Breast epithelium (tissue), 4 donors: ENCODE measurements at places on chromosomes 6 and 20.

- no peak overlapping the region for H3K4me3 ChIP-seq
- DNase-seq: no peak
- H3K36me3 ChIP-seq: no peaks in the 10 kb centered on the region
- H3K27me3 ChIP-seq: no peaks in the 10 kb centered on the region
Observed at GRCh38 chr6:107409942-107410341, 49.4 kb downstream of the PDSS2 start.

DNA sequence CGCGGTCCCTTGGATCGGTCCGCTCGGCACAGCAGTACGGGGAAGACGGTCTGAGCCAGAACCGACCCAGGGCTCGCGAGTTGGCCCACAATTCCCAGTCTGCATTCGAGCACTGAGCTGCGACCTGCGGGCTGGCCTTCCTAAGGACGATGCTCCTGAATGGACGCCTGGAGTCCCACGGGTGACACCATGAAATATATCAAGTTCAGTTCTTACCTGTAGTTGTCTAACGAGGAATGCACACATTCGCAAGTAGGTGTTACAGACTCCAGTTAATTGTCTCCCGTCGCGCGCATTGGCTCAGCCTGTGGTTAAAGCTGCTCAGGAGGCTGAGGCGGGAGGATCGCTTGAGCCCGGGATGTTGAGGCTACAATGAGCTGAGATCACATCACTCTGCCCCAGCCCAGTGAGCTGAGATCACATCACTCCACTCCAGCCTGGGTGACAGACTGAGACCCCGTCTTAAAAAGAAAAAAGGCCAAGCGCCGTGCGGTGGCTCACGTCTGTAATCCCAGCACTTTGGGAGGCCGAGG lies 802 bp downstream of the PEX7 start:
- H3K4me1 ChIP-seq: peaks cover 4% of the 10 kb centered on the region
- H3K36me3 ChIP-seq: no peaks in the 10 kb centered on the region
- no peaks in the 10 kb centered on the region for H3K27me3 ChIP-seq
- peak overlapping the region; percentile 97 for H3K27ac ChIP-seq

GRCh38 chr6:11229655-11230046 lies 2.8 kb downstream of the NEDD9 start:
- no peak for DNase-seq
- no peaks in the 10 kb centered on the region for H3K27me3 ChIP-seq
- H3K36me3 ChIP-seq: no peaks in the 10 kb centered on the region

DNA sequence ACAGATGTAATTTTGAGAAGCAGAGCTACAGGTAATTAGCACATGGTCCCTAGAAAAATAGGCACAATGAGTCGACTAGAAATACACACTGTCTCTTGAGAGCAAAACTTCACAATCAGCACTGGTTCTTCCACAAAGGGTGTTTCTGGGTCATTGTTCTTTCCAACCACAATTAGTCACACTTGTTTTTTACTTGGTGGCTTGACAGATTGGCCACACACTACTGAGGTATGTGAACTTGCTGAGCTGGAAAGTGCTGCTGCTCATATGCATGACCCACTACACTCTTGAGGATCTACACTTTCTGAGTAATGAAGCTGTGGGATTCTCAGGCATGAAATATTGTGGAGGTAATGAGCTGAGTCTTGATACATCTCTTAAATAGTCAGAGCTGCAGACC lies 347.7 kb downstream of the BCKDHB start:
- no peaks in the 10 kb centered on the region for H3K27me3 ChIP-seq
- no peaks in the 10 kb centered on the region for H3K4me1 ChIP-seq
- H3K27ac ChIP-seq: no peak overlapping the region
- H3K4me3 ChIP-seq: no peak overlapping the region
- DNase-seq: no peak

DNA sequence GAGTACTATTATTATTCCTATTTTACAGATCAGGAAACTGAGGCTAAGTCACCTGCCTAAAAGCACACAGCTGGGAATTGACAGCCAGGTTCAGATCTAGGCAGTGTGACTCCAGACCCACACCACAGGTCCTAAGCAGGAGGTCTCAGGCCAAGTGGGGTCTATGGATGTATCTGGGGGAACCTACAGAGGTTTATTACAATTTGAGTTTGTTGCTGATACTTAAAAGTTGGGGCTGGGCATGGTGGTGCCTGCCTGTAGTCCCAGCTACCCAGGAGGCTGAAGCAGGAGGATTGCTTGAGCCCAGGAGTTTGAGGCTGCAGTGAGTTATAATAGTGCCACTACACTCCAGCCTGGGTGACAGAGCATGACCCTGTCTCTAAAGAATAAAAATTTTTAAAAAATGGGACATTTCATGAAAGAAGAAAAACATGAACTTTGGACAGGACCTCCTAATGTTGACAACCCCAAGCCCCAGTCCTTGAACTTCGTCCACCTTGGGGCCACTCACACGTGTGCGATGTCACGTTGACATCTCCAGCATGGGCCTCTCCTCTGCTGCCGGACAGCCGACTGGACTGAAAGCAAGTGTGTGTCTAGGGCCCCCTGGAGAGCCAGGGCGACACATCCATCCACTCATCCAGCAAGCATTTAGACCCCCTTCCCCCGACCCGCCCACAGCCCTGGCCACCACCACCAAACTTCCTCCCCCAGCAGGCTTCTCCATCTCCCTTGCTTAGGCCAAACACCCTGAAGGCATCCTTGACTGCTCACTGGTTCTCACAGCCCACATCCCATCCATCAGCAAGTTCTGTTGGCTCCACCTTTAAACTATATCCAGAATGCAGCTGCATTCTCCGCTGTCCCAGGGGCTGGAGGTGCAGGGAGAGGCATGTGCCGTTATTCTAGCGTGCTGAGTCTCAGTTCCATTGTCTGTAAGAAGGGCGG lies 40.0 kb downstream of the NOL4L start:
- H3K36me3 ChIP-seq: no peaks in the 10 kb centered on the region
- DNase-seq: no peak
- H3K27ac ChIP-seq: no peak overlapping the region

DNA sequence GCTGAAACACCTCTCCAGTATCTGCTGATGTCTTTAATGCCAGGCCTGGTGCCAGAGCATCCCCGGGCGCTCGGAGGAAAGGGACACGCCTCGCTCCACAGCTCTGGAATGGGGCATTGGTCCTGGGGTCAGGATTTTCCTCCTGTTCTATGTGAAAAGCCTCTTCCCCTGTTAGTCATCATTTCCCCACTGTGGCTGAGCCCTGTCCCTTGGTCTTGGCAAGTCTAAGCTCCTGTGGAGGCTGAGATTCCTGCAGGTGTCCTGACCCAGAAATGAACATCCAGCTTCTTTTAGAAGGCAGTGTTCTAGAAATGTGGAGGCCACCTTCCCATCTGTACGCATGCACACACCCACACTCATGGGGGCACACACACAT lies 19.4 kb downstream of the SYNDIG1 start:
- H3K27me3 ChIP-seq: no peaks in the 10 kb centered on the region
- no peak for DNase-seq
- H3K36me3 ChIP-seq: no peaks in the 10 kb centered on the region
- H3K4me3 ChIP-seq: no peak overlapping the region
- no peaks in the 10 kb centered on the region for H3K4me1 ChIP-seq

GRCh38 chr6:24549674-24550353 lies 55.0 kb downstream of the ALDH5A1 start:
- no peak overlapping the region for H3K4me3 ChIP-seq
- no peak for DNase-seq
- H3K27ac ChIP-seq: no peak overlapping the region
- H3K27me3 ChIP-seq: no peaks in the 10 kb centered on the region
- no peaks in the 10 kb centered on the region for H3K4me1 ChIP-seq
- H3K36me3 ChIP-seq: no peaks in the 10 kb centered on the region

DNA sequence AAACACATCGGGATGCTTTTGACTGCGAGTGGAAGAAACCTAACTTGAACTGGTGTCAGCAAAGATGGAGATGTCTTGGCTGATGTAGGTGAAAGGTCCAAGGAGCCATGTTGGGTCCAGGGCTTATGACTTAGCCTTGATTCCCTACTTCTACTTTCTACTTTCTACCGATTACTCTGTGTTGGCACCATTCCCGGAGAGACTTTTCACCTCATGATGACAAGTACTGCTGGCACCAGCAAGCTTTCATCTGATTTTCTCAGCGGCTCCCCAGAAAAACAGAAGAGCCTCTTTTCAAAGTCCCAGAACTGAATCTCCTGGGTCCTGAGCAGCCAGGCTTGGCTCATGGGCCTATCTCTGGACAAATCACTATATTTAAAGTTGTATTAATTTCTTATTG lies 4.9 kb upstream of the EDN3 start:
- no peak for DNase-seq
- H3K4me3 ChIP-seq: no peak overlapping the region
- no peaks in the 10 kb centered on the region for H3K4me1 ChIP-seq

GRCh38 chr6:14396826-14397517 lies 279.4 kb downstream of the CD83 start:
- no peak for DNase-seq
- H3K36me3 ChIP-seq: no peaks in the 10 kb centered on the region
- no peak overlapping the region for H3K4me3 ChIP-seq
- no peak overlapping the region for H3K27ac ChIP-seq

DNA sequence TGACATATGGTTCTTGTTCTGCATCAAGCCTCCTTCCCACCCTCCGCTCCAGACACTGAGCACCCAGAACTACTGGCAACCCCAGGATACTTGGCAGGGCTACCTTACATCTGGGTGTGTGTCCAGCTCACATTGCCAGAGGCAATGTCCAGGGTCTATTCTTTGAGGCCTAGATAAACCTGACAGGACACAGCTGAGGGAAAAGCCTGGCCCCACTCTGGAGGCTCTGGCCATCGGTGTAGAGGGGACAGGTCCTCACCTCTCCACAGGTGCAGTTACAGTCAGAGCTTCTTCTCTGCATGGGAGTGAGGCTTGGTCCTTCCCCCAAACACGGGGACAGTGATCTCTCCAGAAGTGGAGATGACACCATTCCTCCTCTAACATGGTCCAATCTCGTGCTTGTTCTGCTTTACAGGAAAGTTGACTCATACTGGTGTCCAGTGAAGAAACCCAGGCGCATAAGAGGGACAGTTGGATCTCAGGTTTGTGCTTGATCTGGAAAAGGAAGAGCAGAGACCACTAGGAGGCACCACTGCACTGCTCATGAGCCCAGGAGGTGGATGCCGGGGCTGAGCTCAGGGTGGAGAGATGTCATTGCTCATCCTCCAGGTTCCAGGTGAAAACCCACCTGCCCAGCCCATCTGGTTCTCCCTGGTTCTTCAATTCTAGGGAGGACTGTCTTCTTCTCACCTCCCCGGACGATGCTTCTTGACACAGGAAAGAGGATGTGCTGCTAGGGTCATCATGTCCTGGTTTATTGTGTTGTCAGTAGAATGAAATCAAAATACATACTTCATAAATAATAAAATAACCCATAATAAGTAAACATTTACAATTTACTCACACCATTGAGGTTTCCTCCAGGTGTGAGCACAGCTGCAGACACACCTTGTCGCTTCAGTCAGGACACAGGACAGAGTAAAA lies 14.7 kb downstream of the HLA-F start:
- DNase-seq: peak; percentile 46
- H3K27ac ChIP-seq: no peak overlapping the region
- no peak overlapping the region for H3K4me3 ChIP-seq
- no peaks in the 10 kb centered on the region for H3K27me3 ChIP-seq
- H3K36me3 ChIP-seq: no peaks in the 10 kb centered on the region

DNA sequence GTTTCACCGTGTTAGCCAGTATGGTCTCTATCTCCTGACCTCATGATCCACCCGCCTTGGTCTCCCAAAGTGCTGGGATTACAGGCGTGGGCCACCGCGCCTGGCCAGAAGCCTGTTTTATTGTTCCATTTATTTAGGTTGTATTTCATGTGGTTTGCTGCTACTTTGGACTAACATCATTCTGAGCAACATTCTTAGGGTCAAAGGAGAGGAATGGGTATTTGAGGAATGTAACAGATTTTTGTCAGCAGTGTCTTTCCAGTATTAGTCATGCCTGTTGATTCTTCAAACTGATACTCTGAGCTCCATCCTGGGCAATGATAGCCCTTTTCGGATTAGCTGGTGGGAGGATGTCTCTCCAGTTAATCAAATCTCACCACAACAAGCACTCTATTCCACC lies 213.0 kb upstream of the CITED2 start:
- H3K4me1 ChIP-seq: no peaks in the 10 kb centered on the region
- H3K36me3 ChIP-seq: no peaks in the 10 kb centered on the region
- DNase-seq: no peak
- no peak overlapping the region for H3K4me3 ChIP-seq
- no peaks in the 10 kb centered on the region for H3K27me3 ChIP-seq

DNA sequence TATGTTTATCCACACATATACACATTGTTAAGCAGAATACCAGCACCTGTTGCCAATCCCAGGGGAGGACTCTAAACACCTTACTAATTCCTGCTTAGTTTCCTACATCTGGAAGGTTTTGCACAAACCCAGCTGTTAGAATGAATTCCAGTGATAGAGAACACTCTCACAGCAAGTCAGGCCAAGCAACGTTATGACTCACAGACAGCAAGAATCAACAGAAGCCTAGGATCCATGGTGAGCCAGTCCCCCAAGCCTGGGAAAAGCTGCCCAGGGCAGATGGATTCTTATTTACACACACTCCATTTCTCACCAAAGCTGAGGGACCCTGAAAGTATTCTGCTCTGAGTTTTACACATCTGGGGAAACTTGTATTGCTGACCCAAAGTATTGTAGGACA lies 291.7 kb downstream of the SLC35F1 start:
- H3K4me1 ChIP-seq: no peaks in the 10 kb centered on the region
- no peak overlapping the region for H3K4me3 ChIP-seq
- no peaks in the 10 kb centered on the region for H3K36me3 ChIP-seq
- no peak overlapping the region for H3K27ac ChIP-seq
- no peaks in the 10 kb centered on the region for H3K27me3 ChIP-seq

DNA sequence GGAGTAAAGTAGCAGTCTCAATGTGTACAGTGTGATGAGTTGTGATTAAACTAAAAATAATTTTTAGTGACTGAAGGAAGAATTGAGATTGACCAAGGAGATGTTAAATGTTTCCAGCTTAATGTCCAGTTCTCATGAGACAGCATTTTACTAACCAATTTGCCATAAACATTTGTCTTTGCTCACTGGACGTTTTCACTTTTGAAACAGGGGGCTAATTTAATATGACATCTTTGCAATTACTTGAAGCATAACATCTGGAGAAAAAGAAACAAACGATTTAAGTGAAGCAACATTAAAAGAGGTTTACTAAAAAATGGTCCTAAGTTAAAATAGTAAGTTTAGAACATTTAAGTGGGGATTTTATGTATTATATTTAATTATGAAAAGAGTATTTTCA lies 443.8 kb downstream of the BCKDHB start:
- no peak overlapping the region for H3K4me3 ChIP-seq
- no peaks in the 10 kb centered on the region for H3K36me3 ChIP-seq
- H3K27ac ChIP-seq: no peak overlapping the region
- H3K4me1 ChIP-seq: no peaks in the 10 kb centered on the region
- H3K27me3 ChIP-seq: no peaks in the 10 kb centered on the region

DNA sequence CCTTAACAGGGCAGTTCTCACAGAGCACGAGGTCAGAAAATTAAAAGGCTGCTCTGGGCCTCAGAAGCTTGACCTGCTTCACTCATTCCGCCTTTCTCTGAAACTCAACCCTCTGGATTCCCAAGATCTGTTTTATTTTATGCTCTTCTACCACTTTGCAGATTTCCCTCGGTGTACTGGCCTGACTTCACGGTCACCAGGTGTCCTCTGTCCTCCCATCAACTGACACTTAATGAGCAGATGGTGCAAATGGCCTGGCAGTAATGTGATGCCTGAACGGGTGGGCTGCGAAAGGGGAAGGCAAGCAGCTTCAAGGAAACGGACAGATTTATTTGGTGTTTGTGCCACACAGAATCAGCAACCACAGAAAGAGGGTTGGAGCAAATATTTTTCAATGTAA lies 169.7 kb upstream of the TFAP2D start:
- no peaks in the 10 kb centered on the region for H3K4me1 ChIP-seq
- no peak overlapping the region for H3K4me3 ChIP-seq
- H3K36me3 ChIP-seq: no peaks in the 10 kb centered on the region
- no peak for DNase-seq
- no peaks in the 10 kb centered on the region for H3K27me3 ChIP-seq

- H3K27me3 ChIP-seq: no peaks in the 10 kb centered on the region
- H3K4me1 ChIP-seq: no peaks in the 10 kb centered on the region
- H3K4me3 ChIP-seq: no peak overlapping the region
Observed at GRCh38 chr6:136624347-136624746, 74.1 kb upstream of the MAP7 start.
